ENCODE measurements at places on chromosomes 6 and 20.

- no peak for DNase-seq
These were observed 8.3 kb upstream of the TTPAL start for GRCh38 chr20:44467289-44467883.

DNA sequence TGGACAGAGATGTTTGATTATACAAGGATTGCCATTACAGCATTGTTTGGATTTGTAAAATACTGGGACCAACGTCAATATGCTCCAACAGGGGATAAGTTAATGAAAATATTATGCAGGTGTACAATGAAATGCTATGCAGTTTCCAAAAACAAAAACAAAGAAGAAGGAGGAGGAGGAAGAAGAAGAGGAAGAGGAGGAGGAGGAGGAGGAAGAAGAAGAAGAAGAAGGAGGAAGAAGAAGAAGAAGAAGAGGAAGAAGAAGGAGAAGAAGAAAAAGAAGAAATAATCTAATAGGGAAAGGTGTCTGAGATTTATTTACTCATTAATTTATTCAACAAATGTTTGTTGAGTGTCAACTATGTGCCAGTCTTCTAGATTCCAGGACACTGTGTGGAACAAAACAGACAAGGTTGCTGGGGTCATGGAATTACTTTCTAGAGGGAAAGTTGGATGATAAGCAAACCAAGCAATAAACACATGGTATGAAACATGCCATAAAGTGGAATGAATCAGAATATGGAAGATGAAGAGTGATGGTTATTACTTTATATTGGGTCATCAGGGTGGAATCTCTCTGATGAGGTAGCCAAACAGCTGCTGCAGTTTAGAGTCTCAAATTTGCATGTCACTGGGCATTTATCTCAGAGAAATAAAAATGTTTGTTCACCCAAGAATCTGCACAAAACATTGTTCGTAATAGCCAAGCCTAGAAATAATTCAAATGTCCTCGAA, 6.3 kb upstream of the TRIM27 start:
- DNase-seq: no peak

- DNase-seq: no peak
These were observed 197.0 kb upstream of the RNF217 start for GRCh38 chr6:124765280-124765679.

- peak; percentile 48 for DNase-seq
These were observed 3.1 kb downstream of the GABRR2 start for GRCh38 chr6:89311853-89312531.

DNA sequence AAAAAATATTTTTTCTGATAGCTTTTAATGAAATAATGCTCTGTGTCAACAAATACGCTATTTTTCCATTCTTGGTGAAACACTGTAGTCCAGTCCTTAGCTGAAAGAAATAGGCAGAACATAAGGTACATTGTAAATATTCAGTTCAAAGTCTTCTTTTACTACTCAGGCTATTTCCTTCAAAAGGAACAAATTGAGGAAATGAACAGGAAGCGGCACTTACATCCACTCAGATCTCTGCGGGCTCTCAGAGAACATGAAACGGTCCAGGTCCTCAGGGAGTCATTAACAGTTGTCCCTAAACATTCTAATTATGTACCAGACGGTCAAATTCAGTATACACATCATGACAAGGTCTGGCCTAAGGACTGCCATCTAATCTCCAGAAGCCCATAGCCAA, 212.6 kb downstream of the KIF16B start:
- no peak for DNase-seq

- DNase-seq: no peak
These were observed 83.1 kb upstream of the MAP7 start for GRCh38 chr6:136633355-136633754.

GRCh38 chr20:53736757-53737395, 143.2 kb upstream of the ZNF217 start:
- DNase-seq: peak; percentile 30

GRCh38 chr20:50372770-50373088, 137.5 kb upstream of the PTPN1 start:
- DNase-seq: no peak

GRCh38 chr20:50186151-50186885, 4.3 kb upstream of the CEBPB start:
- peak; percentile 77 for DNase-seq

GRCh38 chr20:57434390-57434700, 43.1 kb downstream of the RBM38 start:
- DNase-seq: no peak

- DNase-seq: no peak
These were observed 129.4 kb downstream of the TRIM27 start for GRCh38 chr6:28794175-28795002.

DNA sequence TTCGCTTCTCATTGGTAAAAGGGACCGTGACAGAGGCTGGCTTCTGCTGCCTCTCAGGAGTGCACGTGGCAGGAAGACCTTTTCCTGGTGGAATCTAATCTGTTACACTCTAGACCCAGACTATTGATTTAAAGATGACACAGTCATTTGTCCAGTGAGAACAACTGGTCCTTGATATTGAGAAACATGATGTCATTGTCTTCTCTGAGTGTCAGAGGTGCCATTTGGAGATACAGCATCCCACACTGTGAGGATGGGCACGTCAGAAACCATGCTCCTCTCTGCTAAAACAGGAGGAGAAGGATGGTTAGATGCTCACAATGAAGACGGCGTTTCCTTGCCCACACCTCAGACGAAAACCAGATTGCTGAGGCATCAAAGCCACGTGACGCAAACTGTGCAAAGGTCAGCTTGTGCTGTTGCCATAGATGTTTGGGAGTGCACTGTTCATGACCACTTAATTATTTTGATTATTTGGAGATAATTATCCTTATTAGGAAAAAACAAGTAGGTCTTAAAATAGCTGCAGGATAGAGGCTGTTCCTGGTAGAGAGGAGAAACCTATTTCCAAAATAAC, 169.0 kb downstream of the SMOC2 start:
- DNase-seq: no peak

GRCh38 chr6:35573495-35574110, 60.9 kb upstream of the TULP1 start:
- DNase-seq: no peak

GRCh38 chr6:19159089-19159488, 678.1 kb upstream of the ID4 start:
- no peak for DNase-seq

DNA sequence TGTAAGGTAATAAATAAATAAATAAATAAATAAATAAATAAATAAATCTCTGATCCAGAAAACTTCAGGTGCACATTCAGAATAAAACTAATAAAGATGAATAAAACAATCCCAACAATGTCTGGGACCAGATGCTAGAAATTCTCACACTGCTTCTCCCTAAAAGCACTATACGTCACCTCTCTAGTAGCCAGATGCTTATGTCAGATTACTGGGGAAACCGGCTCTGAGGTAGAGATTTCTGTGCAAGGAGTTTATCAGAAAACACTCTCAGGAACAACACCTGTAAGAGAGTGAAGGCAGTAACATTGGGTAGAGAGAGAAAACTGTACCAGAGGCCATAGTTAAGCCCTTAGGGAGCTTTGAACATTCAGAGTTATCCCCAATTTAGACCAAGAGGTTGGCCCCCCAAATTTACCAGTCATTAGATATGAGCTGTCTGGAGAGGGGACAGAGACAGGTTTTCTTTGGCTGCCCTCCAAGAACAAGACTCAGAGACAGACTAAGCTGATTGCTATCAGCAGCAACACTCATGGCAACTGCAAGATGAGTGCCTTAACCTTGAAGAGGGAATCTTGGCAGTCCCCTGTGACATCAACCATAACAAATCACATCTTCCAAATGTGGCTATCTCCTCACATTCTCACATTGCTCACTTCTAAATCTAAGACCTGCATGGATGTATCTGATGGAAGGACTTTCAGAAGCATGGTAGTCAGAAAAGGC, 151.2 kb upstream of the BMP5 start:
- DNase-seq: no peak

DNA sequence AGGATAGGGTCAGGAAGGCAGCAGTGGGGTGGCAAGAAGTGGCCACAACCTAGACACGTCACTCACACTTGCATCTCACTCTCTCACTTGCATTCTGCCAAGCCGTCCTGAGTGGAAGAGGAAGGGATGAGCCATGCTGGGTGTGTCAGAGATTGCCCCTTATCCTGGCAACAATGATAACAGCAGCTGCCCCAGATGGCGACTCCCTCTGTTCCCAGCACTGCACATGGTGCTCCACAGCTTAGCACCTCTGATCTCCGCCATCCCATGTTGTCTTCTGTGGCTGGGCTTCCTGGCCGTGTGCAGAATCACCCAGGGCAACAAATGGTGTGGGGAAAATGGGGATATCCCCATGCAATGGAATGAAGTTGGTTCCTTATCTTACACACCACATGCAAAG, 11.1 kb downstream of the KCNB1 start:
- DNase-seq: no peak

DNA sequence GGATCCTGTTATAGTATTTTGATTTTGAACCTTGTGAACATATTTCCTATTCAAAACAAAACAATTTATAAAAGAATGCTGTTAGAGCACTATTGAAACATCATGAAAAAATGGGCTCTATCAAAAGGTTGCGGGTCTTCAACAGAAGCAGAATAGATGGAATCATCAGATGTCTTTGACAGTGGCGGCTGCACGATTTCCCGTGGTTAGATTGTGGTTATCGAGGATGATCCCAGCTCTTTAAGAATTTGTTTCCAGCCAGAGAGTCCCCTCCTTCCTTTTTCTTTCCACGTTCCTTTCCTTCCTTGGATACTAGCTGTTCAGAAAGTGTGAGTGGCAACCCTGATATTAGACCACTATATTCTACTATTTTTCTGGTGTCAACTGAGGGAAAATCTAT, 163.4 kb downstream of the FARS2 start:
- DNase-seq: no peak

DNA sequence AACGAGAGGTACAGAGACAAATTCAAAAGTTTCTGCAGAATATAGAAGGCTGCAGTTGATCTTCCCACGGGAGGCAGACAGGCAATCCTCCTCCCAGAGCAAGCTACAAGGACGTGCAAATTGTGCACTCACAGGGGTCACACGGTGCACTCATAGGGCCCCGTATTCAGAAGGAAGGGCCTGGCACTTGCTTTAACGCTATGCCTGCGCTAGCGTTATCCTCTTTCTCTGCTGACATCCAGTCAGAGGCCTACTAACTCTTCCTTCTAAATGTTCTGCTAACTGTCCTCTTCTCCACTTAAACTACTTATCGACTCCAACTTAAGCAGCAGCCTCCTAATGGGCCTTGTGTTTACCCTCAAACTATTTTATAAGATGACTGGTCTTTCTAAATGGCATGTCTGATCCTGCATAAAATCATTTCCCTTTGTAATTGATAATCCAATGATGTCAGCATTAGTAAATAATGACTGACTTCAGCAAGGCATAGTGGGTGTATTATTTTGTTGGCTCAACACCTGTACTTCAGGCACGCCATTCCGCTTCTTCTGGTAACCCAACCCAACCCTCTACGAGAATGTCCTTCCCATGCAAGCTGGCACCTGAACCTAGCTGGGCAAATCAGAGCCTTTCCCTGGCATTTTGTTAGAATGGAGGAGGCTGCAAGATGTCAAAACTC, 2.2 kb downstream of the IFNGR1 start:
- DNase-seq: no peak

GRCh38 chr20:63227260-63227659, 8.4 kb upstream of the BIRC7 start:
- no peak for DNase-seq

GRCh38 chr20:9035126-9035525, 33.8 kb upstream of the PLCB4 start:
- DNase-seq: no peak

DNA sequence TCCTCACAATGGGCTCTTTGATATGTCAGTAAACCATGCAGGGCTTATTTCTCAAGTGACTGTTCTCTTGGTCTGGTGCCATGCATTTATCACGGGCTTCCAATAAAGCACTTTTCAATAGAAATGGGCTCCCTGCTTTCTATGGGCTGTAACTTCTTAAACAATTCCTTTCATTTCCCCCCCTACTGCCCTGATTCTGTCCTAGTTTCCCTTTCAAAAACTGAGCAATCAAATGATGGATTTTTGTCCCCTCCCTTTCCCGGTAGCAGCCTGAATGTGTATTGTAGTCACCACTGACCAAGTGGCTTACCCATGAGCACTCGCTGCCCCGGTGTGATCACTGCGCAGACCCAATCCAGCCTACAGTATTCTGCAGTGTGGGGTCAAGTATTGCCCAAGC, 13.9 kb downstream of the RPS10 start:
- no peak for DNase-seq

- DNase-seq: no peak
These were observed 5.8 kb upstream of the IGF2R start for GRCh38 chr6:159963111-159963510.

DNA sequence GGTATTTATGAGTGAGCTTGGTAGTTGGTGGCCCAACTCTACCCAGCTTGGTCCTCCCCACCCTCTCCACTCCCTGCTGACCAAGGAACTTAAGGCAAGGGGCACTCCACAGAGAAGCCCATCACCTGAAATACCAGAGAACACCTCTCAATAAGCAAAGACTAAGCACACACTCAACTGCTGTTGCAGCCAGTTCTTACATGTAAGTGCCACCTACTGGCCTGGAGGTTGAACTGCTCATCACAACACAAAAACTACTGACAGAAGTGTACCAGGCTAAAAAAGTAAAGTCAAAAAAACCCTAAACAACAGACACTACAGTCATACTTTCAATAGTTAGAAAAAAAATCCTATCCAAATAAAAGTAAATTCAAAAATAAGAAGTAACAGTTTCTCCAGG, 146.2 kb downstream of the FAM83B start:
- DNase-seq: no peak

- DNase-seq: peak; percentile 27
These were observed 2.2 kb downstream of the SMLR1 start for GRCh38 chr6:130829333-130829910.

DNA sequence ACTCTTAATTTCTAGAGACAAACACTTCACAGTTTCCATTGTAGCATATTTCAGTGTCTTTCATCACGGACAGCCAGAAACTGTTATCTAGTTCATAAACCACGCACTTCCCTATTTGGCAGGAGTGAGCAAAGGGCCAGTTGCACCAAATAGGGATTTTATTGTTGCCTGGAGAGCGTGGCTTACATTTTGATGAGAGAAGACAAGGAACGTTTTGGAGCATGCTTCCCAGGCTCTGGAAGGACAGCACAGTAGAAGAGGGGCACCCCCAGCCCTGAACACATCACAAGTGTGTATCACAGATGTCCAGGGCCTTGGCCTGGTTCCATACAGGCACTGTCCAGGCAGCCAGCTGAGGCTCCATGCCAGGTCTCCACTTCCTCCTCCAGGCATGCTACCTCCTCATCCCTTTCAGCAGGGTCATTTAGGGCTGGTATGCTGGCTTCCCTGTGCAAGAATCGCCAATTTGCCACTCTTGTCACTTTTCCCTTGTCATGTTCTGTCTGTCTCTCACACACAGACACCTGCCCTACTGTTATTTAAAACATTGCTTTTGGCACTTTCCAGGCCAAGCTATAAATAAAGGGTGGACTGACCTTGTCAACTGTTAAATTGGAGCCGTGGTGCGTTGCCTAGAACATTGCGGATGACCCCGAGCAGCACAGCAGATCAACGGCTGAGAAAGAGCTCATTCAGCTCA, 235.0 kb upstream of the GMDS start:
- peak; percentile 78 for DNase-seq

- DNase-seq: no peak
These were observed 6.4 kb downstream of the OLIG3 start for GRCh38 chr6:137487869-137488149.
